ENCODE measurements at places on chromosomes 7 and 10.
A peak's percentile ranks its signal among the peaks of the same experiment; 100 is the strongest.

- DNase-seq: no peak
Measured at GRCh38 chr10:95539560-95540284, 21.4 kb downstream of the SORBS1 start.

- DNase-seq: no peak
Measured at GRCh38 chr7:148672041-148672440, 26.7 kb upstream of the CUL1 start.

GRCh38 chr10:70937661-70938060, 49.3 kb upstream of the PCBD1 start:
- DNase-seq: no peak

DNA sequence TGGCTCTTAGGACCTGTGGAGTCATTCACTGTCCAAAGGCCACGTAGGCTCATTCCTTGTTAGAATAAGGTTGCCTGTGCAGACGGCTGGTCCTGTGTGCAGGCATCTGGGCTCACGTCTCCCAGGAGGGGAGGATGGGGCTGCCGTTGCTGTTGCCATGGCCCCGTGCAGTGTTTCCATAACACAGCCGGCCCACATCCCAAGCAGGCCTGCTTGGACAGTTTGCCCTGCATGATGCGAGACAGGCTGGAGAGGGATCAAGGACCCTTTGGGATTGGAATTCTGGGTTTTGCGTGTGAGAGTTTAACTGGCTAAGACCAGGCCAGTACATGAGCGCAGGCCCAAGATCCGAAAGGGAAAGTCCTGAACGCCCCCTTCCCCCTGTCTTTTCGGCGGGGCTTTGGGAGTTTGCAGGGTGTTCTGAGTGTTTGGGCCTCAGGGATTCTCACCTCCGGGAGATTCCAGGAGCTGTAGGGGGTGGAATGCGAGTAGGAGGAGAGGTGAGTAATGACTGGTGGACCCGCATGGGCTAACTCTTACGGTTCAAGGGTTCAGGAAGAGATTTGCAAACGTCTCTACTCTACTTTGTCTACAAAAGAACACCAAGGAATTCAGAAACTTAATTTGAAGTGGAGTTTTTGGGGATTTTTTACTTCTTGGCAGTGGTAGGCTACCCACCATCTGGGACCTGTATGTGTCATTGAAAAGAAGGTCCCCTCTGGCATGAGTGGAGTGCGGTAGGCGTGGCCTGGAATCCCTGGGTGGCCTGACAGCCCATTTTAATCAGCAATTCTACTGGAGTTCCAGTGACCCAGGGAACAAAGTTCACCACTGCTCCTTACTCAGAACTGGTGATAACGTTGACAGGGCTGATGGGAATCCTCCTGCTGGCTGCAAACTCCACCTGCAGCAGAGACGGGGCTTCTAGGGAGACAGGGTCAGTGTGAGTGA, 125.4 kb downstream of the ITIH5 start:
- DNase-seq: no peak

GRCh38 chr7:93011351-93012294, 106.2 kb downstream of the SAMD9 start:
- DNase-seq: peak; percentile 95

DNA sequence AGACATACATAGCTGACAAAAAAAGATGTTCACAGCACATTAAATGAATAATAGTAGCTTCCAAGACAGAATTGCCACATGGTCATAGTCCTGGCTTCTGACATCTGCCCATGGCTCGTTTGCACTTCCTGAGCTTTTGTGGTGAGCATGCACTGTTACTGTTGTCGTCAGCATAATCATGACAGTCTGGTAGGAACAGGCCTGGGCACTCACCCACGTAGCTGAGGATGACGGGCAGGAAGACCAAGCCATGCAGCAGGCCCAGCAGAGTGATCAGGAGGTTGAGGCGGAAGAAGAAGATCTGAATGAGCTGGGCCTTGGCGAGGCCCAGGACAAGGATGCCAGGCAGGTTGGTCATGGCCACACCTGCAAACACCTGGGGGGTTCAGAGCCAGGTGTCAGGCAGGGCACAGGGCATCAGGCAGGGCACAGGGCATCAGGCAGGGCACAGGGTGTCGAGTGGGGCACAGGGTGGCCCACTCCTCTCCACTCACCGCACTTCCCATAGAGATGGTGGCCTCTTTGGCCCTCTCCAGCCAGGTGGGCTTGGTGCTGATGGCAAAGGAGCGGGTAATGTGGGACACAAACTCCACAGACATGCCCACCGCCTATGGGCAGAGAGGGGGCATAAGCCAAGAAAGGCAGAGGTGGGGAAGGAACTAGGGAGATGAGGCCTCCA, 25.3 kb upstream of the NUDCD3 start:
- no peak for DNase-seq

DNA sequence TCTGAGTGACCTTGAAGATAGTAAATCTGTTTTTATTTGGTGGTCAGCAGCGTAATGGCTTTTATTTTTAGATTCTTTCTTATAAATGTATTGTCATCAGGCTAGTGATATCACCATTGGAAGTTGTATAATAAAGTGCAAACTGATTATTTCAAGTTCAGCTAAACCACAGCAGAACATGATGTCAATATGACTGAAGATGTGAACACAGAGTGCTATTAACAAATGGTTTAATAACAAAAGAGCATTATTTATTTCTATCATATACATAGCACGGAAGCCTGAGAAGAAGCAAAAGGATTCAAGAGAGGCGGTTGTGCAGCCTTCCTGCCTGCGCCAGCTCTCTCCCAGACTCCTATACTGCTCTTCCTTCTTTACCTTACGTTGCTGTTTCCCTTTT, 142.7 kb downstream of the SDK1 start:
- DNase-seq: no peak

DNA sequence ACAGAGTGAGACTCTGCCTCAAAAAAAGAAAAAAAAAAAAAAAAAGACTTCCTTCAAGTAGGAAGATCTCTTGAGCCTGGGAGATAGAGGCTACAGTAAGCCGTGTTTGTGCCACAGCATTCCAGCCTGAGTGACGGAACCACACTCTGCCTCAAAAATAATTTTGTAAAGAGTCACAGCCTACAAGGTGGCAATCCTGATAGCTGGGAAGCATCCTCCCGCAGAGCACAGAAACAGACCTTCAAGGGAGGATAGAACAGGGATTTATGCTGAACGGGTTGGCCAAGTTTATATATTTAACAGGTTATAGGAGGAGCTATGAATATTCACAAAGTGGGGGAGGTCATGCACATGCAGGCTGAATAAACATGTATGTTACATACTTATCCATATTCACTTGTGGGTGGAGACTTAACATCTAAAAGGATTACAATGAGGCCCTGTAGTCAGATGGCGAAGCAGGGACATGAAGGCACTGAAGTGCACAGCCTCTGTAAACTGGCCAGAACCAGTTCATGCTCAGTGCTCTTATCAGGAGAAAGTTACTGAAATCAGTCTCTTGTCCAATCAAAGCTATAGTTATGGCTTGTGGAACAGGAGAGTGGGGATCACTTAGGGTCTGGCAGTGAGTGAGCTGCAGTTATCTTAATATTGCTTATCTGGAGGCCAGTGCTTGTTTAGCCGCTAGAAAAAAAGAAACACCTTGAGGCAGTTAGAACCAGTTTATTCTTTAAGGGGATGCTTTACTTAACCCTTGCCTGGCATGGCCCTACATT, 6.8 kb downstream of the LMBR1 start:
- no peak for DNase-seq

DNA sequence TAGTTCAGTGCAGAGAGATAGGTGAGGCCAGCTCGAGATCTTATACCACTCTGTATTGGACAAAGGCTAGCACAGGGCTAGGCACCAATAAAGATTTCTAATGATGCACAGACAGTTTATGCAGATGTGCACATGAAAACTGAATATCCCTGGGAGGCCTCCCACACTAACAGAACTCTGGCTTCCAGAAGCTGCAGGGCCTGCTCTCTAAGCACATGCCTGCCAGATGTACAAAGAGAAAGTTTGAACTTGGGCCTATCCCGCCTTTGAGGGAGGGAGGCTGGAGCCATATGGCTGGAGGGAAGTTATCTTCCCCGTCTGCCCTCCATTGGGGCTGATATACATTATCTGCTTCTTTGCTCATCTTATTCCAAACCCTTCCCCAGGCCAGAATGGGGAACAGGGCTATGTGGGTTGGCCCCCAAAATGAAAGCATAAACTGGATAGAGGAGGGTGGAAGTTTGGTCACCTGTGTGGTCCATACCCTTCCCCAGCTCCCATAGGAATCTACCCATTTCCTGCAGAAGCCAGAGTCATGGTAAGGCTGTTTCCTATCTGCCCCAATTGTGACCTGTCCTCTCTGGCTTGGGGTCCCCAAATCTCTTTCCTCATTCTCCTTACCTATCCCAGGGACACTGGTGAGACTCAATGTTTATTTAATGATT, 3.8 kb downstream of the KAZALD1 start:
- DNase-seq: peak; percentile 34

DNA sequence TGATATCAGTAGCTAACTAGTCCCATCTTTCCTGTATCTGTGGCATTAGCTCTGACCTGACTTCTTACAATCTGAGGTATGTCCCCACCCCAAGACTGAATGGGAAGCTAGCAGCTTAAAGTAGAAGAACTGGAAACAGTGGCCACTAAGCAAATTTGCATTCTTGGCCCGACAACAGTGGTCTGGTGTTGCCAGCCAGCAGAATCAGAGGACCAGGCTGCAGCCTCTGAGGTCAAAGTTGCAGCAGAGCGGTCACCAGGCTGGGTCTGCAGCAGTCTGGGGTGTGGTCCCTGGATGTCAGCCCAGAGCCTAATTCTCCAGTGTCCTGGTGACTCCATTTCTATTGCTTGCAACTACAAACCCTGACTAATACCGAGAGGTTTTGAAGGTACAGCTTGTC, 26.3 kb downstream of the FAM107B start:
- no peak for DNase-seq

GRCh38 chr7:108860615-108861014, 290.9 kb downstream of the DNAJB9 start:
- DNase-seq: no peak

DNA sequence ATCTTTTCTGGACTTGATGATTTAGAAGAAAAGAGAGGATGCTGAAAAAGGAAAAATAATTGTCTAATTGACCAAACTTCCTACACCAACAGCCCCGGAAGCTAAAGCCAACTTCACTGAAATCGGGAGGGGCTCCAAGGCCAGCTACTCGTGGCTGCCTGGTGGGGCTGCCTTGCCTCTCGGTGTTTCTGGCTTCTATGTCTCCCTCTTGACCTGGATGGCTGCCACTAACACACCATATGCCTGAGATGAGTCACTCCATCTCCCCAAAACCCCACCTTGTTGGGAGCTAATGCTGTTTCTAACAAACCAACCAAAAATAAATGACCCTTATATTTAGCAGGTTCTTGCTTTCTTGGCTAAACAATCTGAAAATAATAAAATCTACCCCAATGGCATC, 87.6 kb upstream of the AFAP1L2 start:
- no peak for DNase-seq

GRCh38 chr10:115844591-115844990, 428.4 kb downstream of the GFRA1 start:
- no peak for DNase-seq

- no peak for DNase-seq
Measured at GRCh38 chr7:89554209-89554608, 600.1 kb upstream of the STEAP1 start.

- DNase-seq: no peak
Measured at GRCh38 chr7:55092186-55092974, 73.6 kb downstream of the EGFR start.

DNA sequence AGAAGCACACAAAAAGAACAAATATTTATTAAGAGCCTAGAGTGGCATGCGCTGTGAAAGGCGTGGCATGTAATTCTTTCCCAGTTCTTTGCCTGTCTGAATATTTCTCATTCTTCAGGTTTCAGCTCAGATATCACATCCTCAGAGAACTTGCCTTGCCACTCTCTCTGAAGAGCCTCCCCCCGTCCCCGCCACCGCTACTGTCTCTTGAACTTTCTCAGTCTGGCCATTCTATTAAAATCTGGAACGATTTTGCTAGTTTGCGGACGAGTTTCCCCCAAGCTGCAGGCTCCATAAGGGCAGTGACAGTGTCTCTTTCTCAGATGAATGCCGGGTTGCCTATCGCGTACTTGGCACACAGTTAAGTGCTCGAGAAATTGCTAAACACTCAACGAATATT, 787 bp upstream of the PLEKHA1 start:
- peak; percentile 11 for DNase-seq

GRCh38 chr10:14225379-14225778, 105.3 kb downstream of the FRMD4A start:
- no peak for DNase-seq

GRCh38 chr10:133166828-133167692, 7.0 kb downstream of the KNDC1 start:
- DNase-seq: no peak

All from ELR (cell line).